ENCODE measurements at places on chromosomes 2 and 18.

DNA sequence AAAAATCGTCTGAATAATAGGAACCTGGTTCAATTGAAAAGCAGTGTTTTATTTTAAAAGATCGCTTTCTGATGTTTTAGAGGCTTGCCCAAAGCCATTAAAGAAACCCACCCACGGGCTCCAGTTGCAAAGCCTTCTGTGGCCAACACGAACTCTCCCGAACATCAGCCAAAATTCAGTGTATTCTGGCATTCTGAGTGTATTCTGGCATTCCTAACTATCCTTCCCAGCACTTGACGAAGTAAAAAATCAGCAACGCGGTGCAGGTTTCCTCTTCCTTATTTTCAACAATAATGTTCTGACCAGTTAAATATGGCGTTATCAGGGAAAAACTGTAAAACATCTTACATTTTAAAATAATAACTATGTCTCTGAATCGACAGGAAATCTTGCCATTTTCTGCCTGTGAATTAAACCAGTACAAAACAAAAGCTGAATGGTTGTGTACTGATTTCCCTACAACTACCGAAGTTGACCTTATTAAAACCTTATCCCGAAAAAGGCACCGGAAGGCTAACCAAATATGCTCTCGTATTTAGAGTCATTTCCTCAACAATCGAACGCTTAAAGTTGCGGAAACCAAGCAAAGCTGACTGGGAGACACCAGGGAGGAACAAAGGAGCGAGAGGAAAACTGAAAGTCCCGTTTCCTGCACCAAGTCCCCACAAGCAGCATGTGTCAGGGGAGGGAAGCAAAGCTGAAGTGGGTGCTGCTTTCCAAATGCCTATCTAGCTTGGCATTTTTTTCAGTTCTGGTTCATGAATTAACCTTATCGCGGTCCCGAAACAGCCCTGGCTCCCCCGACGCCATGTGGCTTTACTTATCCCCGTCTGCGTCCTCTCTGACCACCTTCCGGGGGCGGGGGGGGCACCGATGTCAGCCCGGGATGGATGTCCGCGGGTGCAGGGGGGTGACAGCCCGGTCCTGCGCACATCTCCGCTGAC lies 44.3 kb downstream of the ZNF516 start:
- H3K36me3 ChIP-seq: peaks cover 2% of the 10 kb centered on the region
- H3K27ac ChIP-seq: no peak overlapping the region
- peak; percentile 13 for DNase-seq
- peak overlapping the region; percentile 31 for H3K4me3 ChIP-seq

- H3K27me3 ChIP-seq: no peaks in the 10 kb centered on the region
- no peaks in the 10 kb centered on the region for H3K36me3 ChIP-seq
- no peak overlapping the region for H3K27ac ChIP-seq
- H3K4me1 ChIP-seq: no peaks in the 10 kb centered on the region
These were observed 36.4 kb downstream of the TACR1 start for GRCh38 chr2:75162897-75163296.

DNA sequence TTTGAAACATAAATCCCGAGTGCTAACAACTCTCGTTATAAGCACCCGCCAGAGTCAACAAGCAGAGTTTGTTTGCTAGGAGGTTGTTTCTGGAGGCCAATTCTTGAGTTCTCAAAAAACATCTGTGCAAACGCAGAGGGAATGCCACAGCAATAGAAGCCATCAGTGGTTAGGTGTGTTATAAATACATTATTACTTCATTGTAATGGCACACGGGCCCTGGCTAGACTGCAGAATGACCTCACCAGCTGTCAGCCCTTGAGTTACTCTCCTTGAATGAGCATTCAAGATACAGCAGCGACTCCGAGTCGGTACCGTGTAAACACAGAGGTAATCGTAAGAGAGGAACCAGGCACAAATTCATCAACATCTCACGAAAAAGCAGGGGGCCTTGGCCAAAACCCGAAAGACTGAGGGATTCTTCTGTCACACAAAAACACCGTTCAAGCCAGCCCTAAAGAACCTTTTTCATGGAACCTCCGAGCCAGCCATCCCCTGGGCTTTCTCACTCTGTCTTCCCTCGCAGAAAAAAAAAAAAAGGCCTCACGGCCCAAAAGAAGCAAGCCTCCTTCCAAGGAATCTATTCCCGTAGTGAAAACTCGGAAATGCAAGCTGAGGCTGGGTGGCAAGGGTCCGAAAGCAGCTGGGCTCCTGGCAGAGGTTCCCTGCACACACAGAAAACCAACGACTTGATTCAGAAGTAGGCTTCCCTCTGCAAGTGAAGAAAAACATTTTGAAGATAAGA lies 133.7 kb upstream of the MEIS1 start:
- no peak for DNase-seq
- H3K4me1 ChIP-seq: no peaks in the 10 kb centered on the region
- no peaks in the 10 kb centered on the region for H3K27me3 ChIP-seq
- no peak overlapping the region for H3K4me3 ChIP-seq

- H3K36me3 ChIP-seq: no peaks in the 10 kb centered on the region
- no peak for DNase-seq
- H3K4me3 ChIP-seq: no peak overlapping the region
- no peak overlapping the region for H3K27ac ChIP-seq
- H3K27me3 ChIP-seq: no peaks in the 10 kb centered on the region
These were observed 69.5 kb downstream of the GPD2 start for GRCh38 chr2:156505696-156506095.

GRCh38 chr2:216698895-216699294 lies 3.5 kb upstream of the IGFBP5 start:
- H3K4me3 ChIP-seq: no peak overlapping the region
- peaks cover 2% of the 10 kb centered on the region for H3K4me1 ChIP-seq
- no peaks in the 10 kb centered on the region for H3K36me3 ChIP-seq

DNA sequence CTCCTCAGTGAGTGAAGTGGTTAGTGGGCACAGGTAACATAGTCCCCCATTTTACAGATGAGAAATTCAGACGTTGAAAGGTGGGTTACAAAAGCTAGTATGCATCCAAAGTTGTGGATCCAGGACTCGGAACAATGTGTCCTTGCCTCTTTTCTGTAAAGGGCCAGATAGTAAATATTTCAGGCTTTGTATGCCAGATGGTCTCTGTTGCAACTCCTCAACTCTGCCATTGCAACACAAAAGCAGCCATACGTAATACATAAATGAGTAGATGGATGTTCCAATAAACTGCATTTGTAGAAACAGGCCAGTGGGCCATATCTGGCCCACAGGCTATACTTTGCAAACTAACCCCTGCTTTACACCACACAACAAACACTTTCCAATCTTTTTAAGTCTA lies 166.6 kb upstream of the PKDCC start:
- no peak overlapping the region for H3K4me3 ChIP-seq
- H3K4me1 ChIP-seq: no peaks in the 10 kb centered on the region
- H3K36me3 ChIP-seq: no peaks in the 10 kb centered on the region

GRCh38 chr2:229313591-229313990 lies 42.5 kb upstream of the PID1 start:
- H3K4me1 ChIP-seq: no peaks in the 10 kb centered on the region
- DNase-seq: no peak
- no peak overlapping the region for H3K4me3 ChIP-seq
- H3K27ac ChIP-seq: no peak overlapping the region
- no peaks in the 10 kb centered on the region for H3K36me3 ChIP-seq

- H3K36me3 ChIP-seq: no peaks in the 10 kb centered on the region
- no peak overlapping the region for H3K27ac ChIP-seq
- no peaks in the 10 kb centered on the region for H3K4me1 ChIP-seq
- no peak for DNase-seq
These were observed 441.8 kb downstream of the SETBP1 start for GRCh38 chr18:45122506-45122905.

DNA sequence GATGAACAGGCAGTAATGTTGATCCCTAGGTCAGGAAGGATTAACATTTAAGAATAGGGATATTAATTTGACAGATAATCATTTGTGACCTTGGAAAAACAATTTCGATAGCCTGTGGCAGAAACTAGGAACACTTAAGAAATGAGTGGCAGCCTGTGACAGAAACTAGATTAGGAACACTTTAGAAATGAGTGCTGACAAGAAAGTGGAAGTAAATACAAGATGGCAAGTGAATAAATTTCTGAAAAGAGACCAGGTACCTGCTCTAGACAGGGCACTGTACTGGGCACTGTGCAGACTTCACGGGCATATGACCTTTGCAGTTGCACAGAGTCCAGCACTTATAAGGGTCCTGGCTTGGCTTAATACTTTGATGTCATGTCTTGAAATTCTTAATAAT lies 5.5 kb upstream of the HNRNPA3 start:
- no peaks in the 10 kb centered on the region for H3K27me3 ChIP-seq
- H3K4me1 ChIP-seq: no peaks in the 10 kb centered on the region
- H3K4me3 ChIP-seq: no peak overlapping the region
- no peaks in the 10 kb centered on the region for H3K36me3 ChIP-seq

DNA sequence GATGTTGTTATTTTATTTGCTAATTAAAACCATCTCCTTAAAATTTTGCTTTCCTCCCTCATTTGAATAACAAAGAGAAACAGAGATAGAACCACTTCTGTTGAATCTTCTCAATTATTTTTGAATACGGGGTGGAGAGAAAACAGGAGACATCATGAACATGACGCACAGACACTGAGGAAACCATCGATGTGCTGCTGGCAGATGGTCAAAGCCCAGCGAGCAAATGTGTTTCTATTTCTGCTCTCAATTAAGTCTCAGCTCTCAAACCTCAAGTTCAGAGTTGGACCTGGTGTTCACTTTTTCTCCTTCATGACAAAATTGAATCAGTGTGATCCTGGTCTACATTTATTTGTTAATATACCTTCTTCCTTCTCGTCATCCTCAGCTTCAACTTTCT lies 36.1 kb upstream of the TWIST2 start:
- H3K27ac ChIP-seq: no peak overlapping the region
- H3K27me3 ChIP-seq: no peaks in the 10 kb centered on the region
- no peaks in the 10 kb centered on the region for H3K4me1 ChIP-seq
- no peaks in the 10 kb centered on the region for H3K36me3 ChIP-seq

GRCh38 chr2:143586119-143586518 lies 456.9 kb downstream of the ARHGAP15 start:
- H3K27me3 ChIP-seq: no peaks in the 10 kb centered on the region
- H3K4me1 ChIP-seq: no peaks in the 10 kb centered on the region
- no peak overlapping the region for H3K27ac ChIP-seq
- H3K4me3 ChIP-seq: no peak overlapping the region

GRCh38 chr2:176702131-176702530 lies 432.9 kb downstream of the MTX2 start:
- DNase-seq: no peak
- no peaks in the 10 kb centered on the region for H3K4me1 ChIP-seq
- H3K27me3 ChIP-seq: no peaks in the 10 kb centered on the region
- H3K4me3 ChIP-seq: no peak overlapping the region
- no peaks in the 10 kb centered on the region for H3K36me3 ChIP-seq

GRCh38 chr2:3960106-3960505 lies 256.7 kb downstream of the DCDC2C start:
- no peaks in the 10 kb centered on the region for H3K36me3 ChIP-seq
- H3K27me3 ChIP-seq: no peaks in the 10 kb centered on the region
- DNase-seq: no peak
- H3K4me1 ChIP-seq: no peaks in the 10 kb centered on the region
- no peak overlapping the region for H3K4me3 ChIP-seq
- H3K27ac ChIP-seq: no peak overlapping the region

DNA sequence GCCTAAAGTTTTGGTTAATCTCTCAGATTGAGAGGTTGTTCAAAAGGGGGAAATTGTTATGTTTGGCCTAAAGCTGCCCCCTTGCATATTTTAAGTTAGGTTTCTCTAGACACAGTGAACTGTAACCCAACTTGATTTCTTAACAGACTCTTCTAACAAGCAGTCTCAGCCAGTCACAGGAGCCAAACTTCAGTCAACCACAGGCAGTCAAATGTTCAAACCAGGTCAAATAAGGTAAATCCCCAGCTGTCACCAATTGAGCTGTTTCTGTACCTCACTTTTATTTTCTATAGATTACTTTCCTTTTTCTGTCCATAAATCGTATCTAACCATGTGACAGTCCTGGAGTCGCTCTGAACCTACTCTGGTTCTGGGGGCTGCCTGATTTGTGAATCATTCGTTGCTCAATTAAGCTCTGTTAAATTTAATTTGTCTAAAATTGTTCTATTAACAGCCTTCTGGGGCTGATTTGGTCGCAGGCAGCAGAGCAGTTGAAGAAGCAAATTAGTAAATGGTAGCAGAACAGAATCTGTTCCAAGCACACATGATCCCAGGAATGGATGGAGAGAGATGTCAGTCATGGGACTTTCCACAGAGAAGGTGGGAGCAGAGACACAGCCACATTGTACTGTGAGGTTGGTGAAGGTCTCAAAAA lies 16.4 kb upstream of the NFU1 start:
- H3K36me3 ChIP-seq: no peaks in the 10 kb centered on the region
- no peak overlapping the region for H3K4me3 ChIP-seq

- no peaks in the 10 kb centered on the region for H3K36me3 ChIP-seq
- H3K4me1 ChIP-seq: peaks cover 2% of the 10 kb centered on the region
- H3K27ac ChIP-seq: no peak overlapping the region
- no peak for DNase-seq
These were observed 353.3 kb downstream of the AKAIN1 start for GRCh38 chr18:4843771-4844170.

- no peaks in the 10 kb centered on the region for H3K27me3 ChIP-seq
- peak; percentile 31 for DNase-seq
- no peaks in the 10 kb centered on the region for H3K36me3 ChIP-seq
- H3K27ac ChIP-seq: no peak overlapping the region
These were observed 36.5 kb downstream of the SEMA4F start for GRCh38 chr2:74690571-74690970.

GRCh38 chr2:204673877-204674276 lies 128.6 kb downstream of the PARD3B start:
- no peak overlapping the region for H3K4me3 ChIP-seq
- no peaks in the 10 kb centered on the region for H3K27me3 ChIP-seq
- H3K27ac ChIP-seq: no peak overlapping the region
- H3K36me3 ChIP-seq: no peaks in the 10 kb centered on the region
- no peaks in the 10 kb centered on the region for H3K4me1 ChIP-seq

DNA sequence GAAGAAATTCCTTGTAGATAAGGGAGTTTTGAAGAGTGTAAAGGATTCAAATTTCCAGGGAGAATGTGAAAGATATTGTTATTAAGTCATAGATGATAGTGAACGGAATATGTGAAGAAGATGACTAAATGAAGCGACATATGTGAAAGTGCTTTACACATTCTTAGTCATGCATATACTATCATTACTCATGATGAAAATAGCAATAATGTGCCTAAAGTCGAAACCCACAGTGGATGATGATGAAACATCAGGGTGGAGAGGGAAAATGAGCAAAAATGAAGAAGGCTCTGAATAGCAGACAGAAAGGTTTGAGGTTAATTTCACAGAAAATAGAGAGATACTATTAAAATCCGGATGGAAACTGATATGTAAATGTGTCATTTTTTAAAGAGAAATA lies 1237.1 kb downstream of the LRP1B start:
- DNase-seq: no peak
- no peaks in the 10 kb centered on the region for H3K36me3 ChIP-seq
- H3K27ac ChIP-seq: no peak overlapping the region
- no peaks in the 10 kb centered on the region for H3K27me3 ChIP-seq
- H3K4me3 ChIP-seq: no peak overlapping the region
- H3K4me1 ChIP-seq: no peaks in the 10 kb centered on the region

GRCh38 chr2:69080071-69080470 lies 67.1 kb downstream of the ANTXR1 start:
- H3K27ac ChIP-seq: no peak overlapping the region
- H3K4me3 ChIP-seq: no peak overlapping the region
- DNase-seq: no peak
- H3K36me3 ChIP-seq: no peaks in the 10 kb centered on the region

GRCh38 chr2:222613715-222614331 lies 42.1 kb downstream of the FARSB start:
- peak; percentile 13 for DNase-seq
- H3K36me3 ChIP-seq: peaks cover 5% of the 10 kb centered on the region
- H3K4me3 ChIP-seq: no peak overlapping the region
- H3K4me1 ChIP-seq: no peaks in the 10 kb centered on the region
- no peak overlapping the region for H3K27ac ChIP-seq

All from iPS DF 6.9 (cell line).